ENCODE measurements at places on chromosomes 7 and 10.

- no peaks in the 10 kb centered on the region for H3K36me3 ChIP-seq
- ATAC-seq: no peak
- peaks cover 42% of the 10 kb centered on the region for H3K27me3 ChIP-seq
- H3K27ac ChIP-seq: no peak within 1 kb of the TSS
- no peaks in the 10 kb centered on the region for H3K4me1 ChIP-seq
- H3K4me3 ChIP-seq: peak within 1 kb of the TSS; percentile 37
These were observed at the start of gene COBL for GRCh38 chr7:51316666-51317581. Gene COBL (minus strand): TSS chr7:51316809. CDS start chr7:51316633, 176 bp downstream.

DNA sequence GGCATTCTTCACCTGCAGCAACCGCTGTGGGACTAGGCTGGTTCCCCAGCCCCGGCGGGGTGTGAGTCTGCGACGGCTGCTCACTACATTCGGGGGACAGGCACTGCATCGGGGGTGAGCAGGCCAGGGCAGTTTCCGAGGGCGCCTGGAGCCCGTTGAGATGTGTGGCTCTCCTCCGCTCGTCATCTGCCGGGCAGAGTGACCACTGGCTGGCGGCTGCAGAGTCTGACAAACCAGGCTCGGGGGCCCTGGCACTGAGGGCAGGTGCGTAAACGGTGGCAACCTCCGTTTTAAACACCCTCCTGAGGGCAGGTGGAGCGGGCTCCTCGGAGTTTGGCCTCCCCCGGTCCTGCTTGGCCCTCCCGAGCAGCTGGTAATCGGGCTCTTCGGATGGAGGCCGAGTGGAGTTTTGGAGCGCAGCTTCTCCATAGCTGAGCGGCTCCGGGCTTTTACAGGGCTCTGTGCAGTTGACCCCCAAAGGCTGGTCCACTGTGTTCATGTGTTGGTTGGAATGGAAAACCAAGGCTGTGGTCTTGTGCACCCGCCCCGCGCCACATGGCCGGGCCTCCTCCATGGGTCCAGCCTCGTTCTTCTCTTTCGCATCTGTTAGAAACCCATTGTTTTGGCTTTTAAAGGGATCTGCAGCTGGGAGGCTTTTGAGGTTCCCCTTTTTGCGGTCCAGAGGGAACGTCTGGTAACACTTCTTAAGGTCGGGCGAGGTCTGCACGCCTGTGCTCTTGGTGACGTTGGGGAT lies 20.9 kb downstream of the INSYN2A start:
- H3K4me1 ChIP-seq: no peaks in the 10 kb centered on the region
- no peak overlapping the region for H3K27ac ChIP-seq
- no peaks in the 10 kb centered on the region for H3K36me3 ChIP-seq
- H3K4me3 ChIP-seq: no peak overlapping the region
- no peaks in the 10 kb centered on the region for H3K27me3 ChIP-seq
- ATAC-seq: no peak

- peaks cover 7% of the 10 kb centered on the region for H3K27me3 ChIP-seq
- no peak overlapping the region for H3K27ac ChIP-seq
- no peaks in the 10 kb centered on the region for H3K36me3 ChIP-seq
- no peak for ATAC-seq
- H3K4me3 ChIP-seq: no peak overlapping the region
These were observed 750.1 kb upstream of the SORCS1 start for GRCh38 chr10:107914450-107915214.

DNA sequence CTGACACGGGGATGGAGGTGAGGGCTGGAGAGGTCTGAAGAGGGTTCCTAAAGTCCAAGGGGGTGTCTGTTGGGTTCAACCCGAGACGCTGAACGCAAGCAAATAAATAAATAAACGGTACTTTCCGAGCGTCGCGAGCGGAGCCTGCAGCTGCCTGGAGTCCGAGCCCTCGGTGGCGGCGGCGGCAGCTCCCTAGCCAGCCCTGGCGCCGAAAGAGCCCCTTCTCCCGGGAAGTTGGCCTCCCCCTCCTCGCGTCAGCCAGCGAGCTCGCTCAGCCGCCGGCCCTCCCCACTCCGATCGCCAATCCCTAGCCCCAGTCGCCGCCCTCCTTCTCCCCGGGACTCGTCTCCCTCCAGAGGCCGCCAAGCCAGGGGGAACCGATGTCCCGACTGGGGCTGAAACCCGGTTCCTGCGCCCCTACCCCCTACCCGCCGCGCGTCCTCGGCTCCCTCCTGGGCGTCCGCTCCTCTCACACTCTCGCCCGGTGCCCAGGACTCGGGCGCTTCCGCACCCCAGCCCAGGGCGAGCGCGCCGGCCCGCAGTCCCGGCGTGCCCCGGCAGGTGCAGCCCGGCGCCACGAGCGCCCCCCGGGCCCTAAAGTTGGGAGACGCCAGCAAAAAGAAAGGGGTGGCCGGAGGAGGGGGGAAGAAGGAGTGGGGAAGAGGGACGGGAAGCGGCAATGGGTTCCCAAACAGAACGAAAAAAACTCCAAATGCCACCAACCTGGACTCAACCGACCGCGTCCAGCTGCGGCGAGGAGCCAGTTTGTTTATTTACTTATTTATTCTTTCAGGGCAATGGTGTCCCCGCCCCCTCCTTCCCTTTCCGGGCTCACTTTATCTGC lies at the start of gene GFRA1:
Gene GFRA1, minus strand, starts transcription at position 767 of the 844 bp plus-strand sequence. CDS start 1,177 bp downstream, outside the sequence.
- no peaks in the 10 kb centered on the region for H3K36me3 ChIP-seq
- H3K4me3 ChIP-seq: peak within 1 kb of the TSS; percentile 46
- H3K4me1 ChIP-seq: no peaks in the 10 kb centered on the region
- H3K27ac ChIP-seq: no peak within 1 kb of the TSS
- no peak for ATAC-seq

DNA sequence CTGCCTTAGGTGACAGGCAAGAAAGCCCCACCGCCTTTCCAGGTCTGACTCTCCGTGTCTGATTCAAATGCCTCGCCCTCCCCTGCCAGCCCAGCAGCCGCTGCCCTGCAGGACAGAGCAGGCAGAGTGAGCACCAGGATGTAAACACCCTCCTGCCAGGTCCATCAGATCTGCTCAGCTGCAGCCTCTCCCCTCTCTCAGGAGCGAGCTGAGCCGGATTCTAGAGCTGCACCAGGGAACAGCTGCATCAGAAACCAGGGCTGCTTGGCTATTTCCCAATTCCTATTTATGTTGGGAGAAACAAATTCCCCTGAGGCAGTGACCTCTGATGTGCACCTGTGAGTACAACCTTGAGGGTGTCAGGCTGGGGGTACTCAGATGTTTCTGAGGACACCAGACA lies 121.5 kb upstream of the ZMIZ1 start:
- H3K27me3 ChIP-seq: no peaks in the 10 kb centered on the region
- H3K4me1 ChIP-seq: no peaks in the 10 kb centered on the region
- H3K27ac ChIP-seq: no peak overlapping the region
- ATAC-seq: no peak

GRCh38 chr10:129888784-129889616 lies 75.1 kb downstream of the EBF3 start:
- H3K36me3 ChIP-seq: no peaks in the 10 kb centered on the region
- H3K4me3 ChIP-seq: no peak overlapping the region
- peak; percentile 37 for ATAC-seq
- no peaks in the 10 kb centered on the region for H3K27me3 ChIP-seq

DNA sequence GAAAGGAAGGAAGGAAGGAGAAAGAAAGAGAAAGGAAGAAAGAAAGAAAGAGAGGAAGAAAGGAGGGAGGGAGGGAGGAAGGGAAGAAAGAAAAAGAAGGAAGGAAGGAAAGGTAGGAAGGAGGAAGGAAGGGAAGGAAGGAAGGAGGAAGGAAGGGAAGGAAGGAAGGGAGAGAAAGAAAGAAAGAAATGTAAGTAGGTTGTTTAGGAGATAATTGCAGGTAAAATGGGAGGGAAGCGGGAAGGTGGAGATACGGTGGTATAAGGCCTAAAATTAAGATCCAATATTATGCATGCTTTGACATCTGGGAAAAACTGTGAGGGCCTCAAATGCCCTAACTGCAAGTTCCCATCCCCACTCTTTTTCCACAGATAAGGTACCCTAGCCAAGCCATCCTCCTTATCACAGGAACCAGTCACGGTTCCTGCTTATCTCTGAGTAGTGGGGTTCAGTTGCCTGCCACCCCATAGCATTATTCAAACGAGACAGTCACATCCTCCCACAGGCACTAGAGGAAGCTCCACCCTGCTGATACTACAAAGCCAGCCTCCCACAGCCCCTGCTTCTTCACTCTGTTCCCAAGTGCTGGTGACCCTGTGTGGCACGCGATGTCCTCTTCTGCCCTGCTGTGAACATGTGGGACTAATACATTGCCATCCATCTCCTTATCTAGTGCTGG lies 28.7 kb downstream of the ST8SIA6 start:
- no peaks in the 10 kb centered on the region for H3K36me3 ChIP-seq
- ATAC-seq: peak; percentile 66
- H3K27ac ChIP-seq: peak overlapping the region; percentile 83
- no peaks in the 10 kb centered on the region for H3K27me3 ChIP-seq

- H3K27ac ChIP-seq: no peak overlapping the region
- H3K4me3 ChIP-seq: no peak overlapping the region
- H3K4me1 ChIP-seq: no peaks in the 10 kb centered on the region
- no peak for ATAC-seq
- no peaks in the 10 kb centered on the region for H3K36me3 ChIP-seq
These were observed 14.0 kb upstream of the BLNK start for GRCh38 chr10:96285331-96285752.

DNA sequence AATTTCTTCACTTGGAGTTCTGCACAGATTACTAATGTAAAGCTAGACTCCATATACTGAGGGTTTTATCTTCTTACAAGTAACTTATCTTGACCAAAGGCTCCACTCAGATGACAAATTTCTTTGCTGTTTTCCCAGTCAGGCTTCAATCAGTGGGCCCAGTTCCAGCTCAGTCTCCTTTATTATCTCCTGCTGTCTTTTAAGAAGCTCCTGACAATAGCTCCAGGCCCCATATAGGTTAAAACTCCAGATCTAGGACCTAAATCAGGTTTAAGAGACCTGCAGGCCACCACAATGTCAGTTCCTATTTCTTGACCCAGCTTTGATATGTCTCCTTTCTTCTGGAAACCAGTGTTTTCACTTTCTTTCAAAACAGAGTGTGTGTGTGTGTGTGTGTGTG lies 165.2 kb downstream of the RELN start:
- ATAC-seq: no peak
- H3K27me3 ChIP-seq: peaks cover 14% of the 10 kb centered on the region
- no peak overlapping the region for H3K4me3 ChIP-seq
- H3K27ac ChIP-seq: no peak overlapping the region
- no peaks in the 10 kb centered on the region for H3K36me3 ChIP-seq

GRCh38 chr7:131688738-131689661 lies 132.6 kb upstream of the PODXL start:
- peaks cover 46% of the 10 kb centered on the region for H3K27me3 ChIP-seq
- H3K4me3 ChIP-seq: no peak overlapping the region
- ATAC-seq: peak; percentile 68

DNA sequence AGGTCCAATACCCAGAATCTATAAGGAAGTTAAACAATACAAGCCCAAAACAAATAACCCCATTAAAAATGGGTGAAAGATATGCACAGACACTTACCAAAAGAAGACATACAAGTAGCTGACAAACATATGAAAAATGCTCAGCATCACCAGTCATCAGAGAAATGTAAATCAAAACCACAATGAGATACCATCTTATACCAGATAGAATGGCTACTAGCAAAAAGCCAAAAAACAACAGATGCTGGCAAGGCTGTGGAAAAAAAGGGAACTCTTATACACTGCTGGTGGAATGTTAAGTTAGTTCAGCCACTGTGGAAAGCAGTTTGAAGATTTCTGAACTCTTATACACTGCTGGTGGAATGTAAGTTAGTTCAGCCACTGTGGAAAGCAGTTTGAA lies 331.1 kb downstream of the KIF20B start:
- no peak overlapping the region for H3K27ac ChIP-seq
- ATAC-seq: no peak
- H3K27me3 ChIP-seq: peaks cover 8% of the 10 kb centered on the region
- no peaks in the 10 kb centered on the region for H3K36me3 ChIP-seq

DNA sequence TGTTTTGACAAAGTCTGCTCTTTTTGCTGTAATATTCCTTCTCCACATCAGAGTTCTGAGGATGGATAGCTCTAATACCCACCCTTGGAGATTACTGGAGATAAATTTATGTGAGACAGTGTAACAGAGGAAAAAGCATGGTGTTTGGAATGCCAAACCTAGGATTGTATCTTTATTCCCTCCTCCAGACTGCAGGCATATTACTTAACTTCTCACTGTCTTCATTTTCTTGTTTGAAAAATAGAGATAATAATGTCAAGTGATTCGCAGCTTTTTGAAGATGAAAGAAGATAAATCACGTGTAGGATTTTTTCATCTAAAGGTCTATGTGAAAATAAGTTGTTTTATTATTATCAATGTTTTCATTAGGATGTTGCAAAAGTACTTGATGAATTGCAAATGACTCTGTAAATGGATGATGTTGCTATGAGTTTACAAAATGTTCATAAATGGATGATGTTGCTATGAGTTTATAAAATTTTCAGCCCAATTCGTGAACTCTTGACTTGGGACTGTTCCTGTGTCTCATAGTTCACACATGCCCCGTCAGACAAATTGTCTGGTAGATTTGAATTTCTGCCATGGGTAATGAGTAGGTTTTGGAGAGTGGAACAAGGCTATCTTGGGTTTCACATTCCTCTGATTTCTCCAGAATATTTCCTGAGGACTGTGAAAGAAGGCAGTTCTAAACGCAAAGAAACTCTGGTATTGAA lies 113.1 kb upstream of the IGFBP3 start:
- ATAC-seq: no peak
- H3K27me3 ChIP-seq: no peaks in the 10 kb centered on the region
- no peaks in the 10 kb centered on the region for H3K4me1 ChIP-seq

GRCh38 chr10:124058346-124059003 lies 34.9 kb downstream of the CHST15 start:
- no peaks in the 10 kb centered on the region for H3K27me3 ChIP-seq
- ATAC-seq: no peak
- no peaks in the 10 kb centered on the region for H3K36me3 ChIP-seq

- H3K4me3 ChIP-seq: no peak overlapping the region
- no peaks in the 10 kb centered on the region for H3K36me3 ChIP-seq
- peaks cover 8% of the 10 kb centered on the region for H3K27me3 ChIP-seq
- no peaks in the 10 kb centered on the region for H3K4me1 ChIP-seq
These were observed 9.7 kb upstream of the EDRF1 start for GRCh38 chr10:125709553-125710474.

GRCh38 chr10:11598712-11599397 lies 12.6 kb downstream of the USP6NL start:
- no peak for ATAC-seq
- H3K4me3 ChIP-seq: no peak overlapping the region
- no peaks in the 10 kb centered on the region for H3K36me3 ChIP-seq
- no peaks in the 10 kb centered on the region for H3K27me3 ChIP-seq
- no peak overlapping the region for H3K27ac ChIP-seq

GRCh38 chr7:14754631-14755030 lies 147.9 kb downstream of the DGKB start:
- no peaks in the 10 kb centered on the region for H3K36me3 ChIP-seq
- no peak for ATAC-seq
- H3K27me3 ChIP-seq: no peaks in the 10 kb centered on the region
- no peaks in the 10 kb centered on the region for H3K4me1 ChIP-seq

DNA sequence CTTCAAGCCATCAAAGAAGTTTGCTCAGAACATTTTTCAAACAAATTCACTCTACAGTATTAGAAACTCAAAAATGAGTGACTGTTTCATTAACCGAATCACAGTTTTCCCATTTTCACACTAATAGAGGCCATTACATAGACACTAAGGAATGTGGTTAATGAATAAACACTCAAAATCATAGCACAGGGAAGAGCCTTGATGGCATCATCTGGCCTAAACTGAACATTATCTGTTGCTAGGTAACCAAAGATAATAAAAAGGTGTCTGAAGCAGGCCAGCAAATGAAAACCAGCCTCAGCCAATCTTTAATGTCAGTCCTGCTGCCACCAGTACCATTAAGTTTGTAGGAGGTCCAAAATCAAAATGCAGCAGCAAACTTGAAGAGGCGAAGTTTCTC lies 492.4 kb upstream of the STEAP1 start:
- H3K27ac ChIP-seq: no peak overlapping the region
- no peaks in the 10 kb centered on the region for H3K4me1 ChIP-seq
- no peaks in the 10 kb centered on the region for H3K36me3 ChIP-seq
- H3K27me3 ChIP-seq: no peaks in the 10 kb centered on the region
- no peak for ATAC-seq
